ENCODE measurements at places on chromosomes 12 and 14.

DNA sequence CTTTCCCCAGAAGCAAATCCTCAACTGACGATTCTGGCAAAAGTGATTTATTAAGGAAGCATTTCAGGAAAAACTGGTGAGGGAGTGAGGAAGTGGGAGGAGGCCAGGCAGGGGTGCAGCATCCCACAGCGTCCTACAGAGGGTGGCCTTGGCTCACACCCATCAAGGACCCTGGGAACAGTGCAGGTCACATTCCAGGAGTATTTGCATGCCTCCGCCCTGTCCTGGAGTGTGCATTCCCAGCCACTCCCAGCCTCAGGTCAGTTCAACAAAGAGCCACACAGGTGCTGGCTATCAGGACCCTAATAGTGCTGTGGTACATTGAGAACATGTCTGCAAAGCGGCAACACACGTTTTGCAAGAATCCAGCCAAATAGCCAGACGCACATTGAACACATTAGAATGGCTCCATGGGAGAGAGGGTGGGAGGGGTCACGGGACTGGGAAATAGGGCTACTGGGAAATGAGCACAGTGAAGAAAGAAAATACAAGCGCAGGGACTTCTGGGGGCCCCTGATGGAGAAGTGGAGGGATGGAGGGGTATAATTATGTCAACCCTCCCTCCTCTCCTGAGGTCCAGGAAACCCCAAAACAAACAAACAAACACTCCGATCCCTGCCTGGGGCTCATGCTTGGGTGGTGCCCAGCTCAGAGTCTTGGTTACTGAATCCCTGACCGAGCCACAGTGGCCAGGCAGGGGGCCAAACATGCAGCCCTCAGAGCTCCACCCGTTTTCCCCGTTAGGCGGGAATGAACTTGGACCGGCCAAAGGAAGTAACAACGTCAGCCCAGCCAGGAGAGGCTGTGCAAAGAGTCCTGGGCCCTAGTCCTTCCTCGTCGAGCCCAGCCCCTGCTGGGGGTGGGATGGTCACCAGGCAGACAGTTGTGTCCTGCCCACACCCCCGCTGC, 36.5 kb downstream of the CMKLR1 start:
- peak overlapping the region; percentile 59 for H3K27ac ChIP-seq
- peaks cover 2% of the 10 kb centered on the region for H3K4me1 ChIP-seq
- peak; percentile 91 for DNase-seq
- H3K36me3 ChIP-seq, result no peaks in the 10 kb centered on the region

- no peaks in the 10 kb centered on the region for H3K36me3 ChIP-seq
- no peak overlapping the region for H3K4me3 ChIP-seq
- DNase-seq, result no peak
- no peaks in the 10 kb centered on the region for H3K4me1 ChIP-seq
Observed at GRCh38 chr14:22549324-22549962, 39.6 kb downstream of the DAD1 start.

GRCh38 chr14:65804439-65805112, 392.0 kb downstream of the FUT8 start:
- DNase-seq, result no peak
- H3K27me3 ChIP-seq, result no peaks in the 10 kb centered on the region
- H3K27ac ChIP-seq, result no peak overlapping the region

DNA sequence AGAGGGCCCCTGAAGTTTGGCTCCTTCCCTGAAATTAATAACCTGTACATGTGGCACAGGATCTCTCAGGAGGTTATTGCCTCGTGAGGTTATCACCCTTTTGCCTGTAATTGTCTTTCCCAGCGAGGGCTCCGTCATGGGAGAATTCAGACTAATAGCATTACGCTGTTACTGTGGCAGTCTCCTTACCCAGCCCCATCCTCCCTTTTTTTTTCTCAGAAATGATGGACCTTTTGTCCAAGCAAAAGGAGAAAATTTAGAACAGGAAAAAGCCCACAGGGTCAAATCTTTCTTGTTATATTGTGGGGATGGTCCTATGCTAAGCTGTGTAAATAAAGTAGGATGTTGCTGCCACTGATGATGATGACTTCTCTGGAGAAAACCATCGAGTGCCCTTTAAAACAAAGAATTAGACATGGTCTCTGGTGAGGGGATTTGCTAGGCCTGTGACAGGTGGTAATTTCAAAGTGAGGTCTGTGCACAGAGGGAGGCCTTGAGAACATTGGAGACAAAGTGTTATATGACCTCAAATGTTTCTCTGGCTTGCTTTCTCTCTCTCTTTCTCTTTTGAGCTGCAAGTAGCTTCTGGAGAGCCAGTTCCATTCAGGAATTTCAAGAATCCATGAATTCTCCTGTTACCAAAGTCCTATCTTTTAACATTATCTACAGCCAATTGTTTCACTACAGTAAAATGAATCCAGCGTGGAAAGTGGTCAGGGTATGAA, 357.2 kb downstream of the BMP4 start:
- no peak for DNase-seq
- H3K4me1 ChIP-seq, result no peaks in the 10 kb centered on the region
- H3K36me3 ChIP-seq, result no peaks in the 10 kb centered on the region
- no peaks in the 10 kb centered on the region for H3K27me3 ChIP-seq
- H3K4me3 ChIP-seq, result no peak overlapping the region

GRCh38 chr12:108594-108993, 42.0 kb downstream of the IQSEC3 start:
- H3K27ac ChIP-seq, result no peak overlapping the region
- peak; percentile 66 for DNase-seq
- H3K27me3 ChIP-seq, result no peaks in the 10 kb centered on the region
- no peaks in the 10 kb centered on the region for H3K4me1 ChIP-seq
- no peak overlapping the region for H3K4me3 ChIP-seq
- H3K36me3 ChIP-seq, result no peaks in the 10 kb centered on the region

- H3K36me3 ChIP-seq, result peaks cover 3% of the 10 kb centered on the region
- no peak overlapping the region for H3K27ac ChIP-seq
- no peaks in the 10 kb centered on the region for H3K4me1 ChIP-seq
- no peak for DNase-seq
Observed at GRCh38 chr14:58639842-58640484, 2.2 kb downstream of the DACT1 start.

DNA sequence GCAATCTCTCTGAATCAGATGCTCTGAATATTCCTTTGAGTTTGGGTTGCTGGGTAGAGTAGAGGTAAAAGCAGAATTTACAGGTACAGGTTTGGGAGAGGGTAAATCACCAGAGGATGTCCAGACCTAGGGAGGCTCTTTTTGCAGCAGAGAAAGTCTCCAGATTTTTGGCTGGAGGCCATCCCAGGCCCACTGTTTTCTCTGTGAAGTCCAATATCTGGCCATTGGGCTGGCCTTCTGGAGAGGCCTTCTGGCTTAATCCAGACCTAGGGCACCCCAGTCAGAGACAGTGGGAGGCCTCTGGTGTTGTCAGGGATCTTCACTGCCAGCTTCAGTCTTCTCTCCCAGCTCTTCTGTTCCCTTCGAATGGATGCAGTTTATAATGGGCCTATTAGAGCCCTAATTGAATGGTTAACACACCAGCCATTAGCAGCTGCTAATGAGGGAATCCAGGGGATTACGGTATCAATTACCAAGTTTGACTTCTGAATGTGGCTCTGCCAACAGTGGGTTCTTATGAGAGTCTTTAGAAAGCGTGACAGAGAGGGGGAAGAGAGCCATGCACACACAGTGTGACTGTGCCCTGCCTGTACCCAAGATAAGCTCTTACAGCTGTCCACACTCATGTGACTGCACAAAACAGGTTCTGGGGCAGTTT, 183.1 kb downstream of the EMP1 start:
- no peak overlapping the region for H3K27ac ChIP-seq
- H3K4me3 ChIP-seq, result no peak overlapping the region
- no peaks in the 10 kb centered on the region for H3K27me3 ChIP-seq
- no peaks in the 10 kb centered on the region for H3K4me1 ChIP-seq
- DNase-seq, result no peak

Data from aorta (tissue), 5 donors.